ENCODE measurements at places on chromosomes 16 and 17.

GRCh38 chr16:85750146-85750826, 610 bp downstream of the C16orf74 start:
- no peak for DNase-seq

DNA sequence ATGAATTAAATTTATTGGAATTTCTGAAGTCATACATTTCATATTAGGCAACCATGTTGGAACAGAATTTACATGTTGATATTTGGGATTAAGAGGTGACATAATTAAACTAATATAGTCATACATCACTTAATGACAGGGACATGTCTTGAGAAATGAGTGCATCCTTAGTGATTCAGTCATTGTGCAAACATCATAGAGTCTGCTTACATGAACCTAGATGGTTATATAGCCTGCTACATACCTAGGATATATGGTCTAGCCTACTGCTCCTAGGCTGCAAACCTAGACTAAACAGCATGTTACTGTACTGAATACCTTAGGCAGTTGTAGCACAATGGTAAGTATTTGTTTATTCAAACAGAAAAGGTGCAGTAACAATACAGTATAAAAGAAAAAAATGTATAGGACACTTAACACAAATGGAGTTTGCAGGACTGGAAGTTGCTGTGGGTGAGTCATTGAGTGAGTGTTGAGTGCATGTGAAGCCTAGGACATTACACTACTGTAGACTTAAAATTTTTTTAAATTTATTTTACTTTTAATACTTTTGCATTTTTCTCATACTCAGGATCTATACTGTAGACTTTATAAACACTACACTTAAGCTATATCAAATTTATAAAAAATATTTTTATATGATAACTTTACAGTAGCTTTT, 85.6 kb downstream of the OMG start:
- DNase-seq, result no peak

- no peak for DNase-seq
These were observed 61.5 kb upstream of the FBXO47 start for GRCh38 chr17:39028690-39029089.

GRCh38 chr16:66381585-66382170, 15.2 kb downstream of the CDH5 start:
- no peak for DNase-seq

GRCh38 chr16:23040246-23040645, 109.0 kb downstream of the USP31 start:
- no peak for DNase-seq

GRCh38 chr16:28587386-28587785, 9.5 kb downstream of the SULT1A2 start:
- DNase-seq, result no peak

DNA sequence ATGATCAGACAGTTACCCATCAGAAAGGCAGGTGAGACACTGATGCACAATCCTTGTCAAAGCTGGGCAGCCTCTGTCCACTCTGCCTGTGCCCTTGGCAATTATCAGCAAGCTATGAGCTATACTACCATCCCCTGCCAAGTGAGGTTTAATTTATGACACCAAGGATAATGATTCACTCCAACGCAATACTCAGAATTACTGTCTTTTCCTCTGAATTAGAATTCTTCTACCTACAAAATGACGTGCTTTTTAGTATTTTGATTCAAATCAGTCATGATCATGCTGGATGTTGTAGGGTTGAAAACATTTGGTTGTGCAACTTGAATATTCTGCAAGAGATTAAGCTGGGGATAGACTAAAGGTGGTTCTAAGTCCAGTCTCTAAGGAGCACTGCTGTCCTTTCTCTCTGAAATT, 116.8 kb upstream of the SOX9 start:
- DNase-seq, result no peak

DNA sequence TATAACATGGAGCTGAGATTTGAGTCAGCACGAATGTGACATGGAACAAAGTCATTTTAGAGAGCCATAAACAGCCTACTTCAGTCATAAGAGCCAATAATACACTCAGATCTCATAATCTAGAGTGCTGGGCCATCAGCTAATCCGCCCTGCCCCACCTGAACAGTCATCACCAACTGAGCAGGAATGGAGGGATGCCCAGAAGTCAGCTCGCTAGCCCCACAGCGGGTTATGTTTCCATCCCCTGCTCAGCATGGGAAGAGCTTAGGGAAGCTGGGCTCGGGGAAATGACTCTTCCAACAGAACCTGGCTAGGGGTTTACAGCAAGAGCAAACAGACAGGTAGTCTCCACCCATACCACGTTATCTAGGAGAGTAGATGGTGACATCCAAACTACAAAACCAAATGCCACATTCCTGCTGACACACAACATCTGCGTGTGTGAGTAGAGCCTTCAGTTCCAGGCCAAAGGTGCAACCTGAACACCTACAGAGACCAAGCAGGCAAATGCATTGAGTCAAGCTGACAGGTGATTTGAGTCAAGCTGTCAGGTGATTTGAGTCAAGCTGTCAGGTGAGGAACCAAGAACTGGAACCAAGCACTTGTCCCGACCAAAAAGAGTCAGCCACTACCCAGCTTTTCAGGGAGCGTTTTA, 2.0 kb downstream of the TMEM11 start:
- no peak for DNase-seq

GRCh38 chr17:19333736-19334290, 28.7 kb downstream of the B9D1 start:
- no peak for DNase-seq

GRCh38 chr17:55561973-55562495, 50.8 kb upstream of the SMIM36 start:
- no peak for DNase-seq

DNA sequence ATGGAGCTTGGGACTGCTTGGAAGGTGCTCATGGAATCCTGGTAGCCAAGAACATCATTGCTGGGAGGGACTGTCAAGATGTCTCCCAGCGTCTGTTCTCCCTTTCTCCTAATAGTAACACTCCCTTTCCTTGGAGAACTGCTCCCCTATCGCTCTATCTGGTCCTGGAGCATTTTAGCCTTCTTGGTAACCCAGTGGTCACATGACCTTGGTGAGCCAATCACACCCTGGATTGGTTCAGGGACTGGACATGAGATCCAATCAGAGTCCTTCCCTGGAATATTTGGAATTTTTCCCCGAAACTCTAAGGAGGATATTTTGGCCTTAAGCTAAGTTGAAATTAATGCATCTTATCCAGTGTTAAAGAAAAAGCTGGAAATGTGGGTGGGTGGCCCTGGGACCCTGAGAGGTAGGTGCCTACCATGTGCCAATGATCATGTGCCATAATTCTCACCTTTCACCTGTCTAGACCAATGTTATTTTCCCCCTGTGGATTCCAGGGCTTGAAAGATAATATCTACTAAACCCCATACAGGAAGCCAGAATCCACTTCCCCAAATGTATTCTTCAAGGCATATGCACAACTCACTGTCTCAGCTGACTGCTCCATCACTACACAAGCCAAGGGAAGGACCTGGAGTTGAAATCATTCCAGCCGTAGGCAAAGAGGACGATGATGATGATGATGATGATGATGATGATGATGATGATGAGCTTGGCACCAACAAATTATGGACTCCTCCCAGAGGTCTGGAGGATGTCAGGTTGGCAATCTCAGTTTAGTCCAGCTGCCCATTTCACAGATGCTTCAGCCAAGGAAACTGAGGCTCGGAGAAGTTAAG, 193.2 kb downstream of the RAB11FIP4 start:
- no peak for DNase-seq
